NCI-H1436 (cell line): ENCODE measurements at places on chromosomes 4 and X.
A peak's percentile ranks its signal among the peaks of the same experiment; 100 is the strongest.

DNA sequence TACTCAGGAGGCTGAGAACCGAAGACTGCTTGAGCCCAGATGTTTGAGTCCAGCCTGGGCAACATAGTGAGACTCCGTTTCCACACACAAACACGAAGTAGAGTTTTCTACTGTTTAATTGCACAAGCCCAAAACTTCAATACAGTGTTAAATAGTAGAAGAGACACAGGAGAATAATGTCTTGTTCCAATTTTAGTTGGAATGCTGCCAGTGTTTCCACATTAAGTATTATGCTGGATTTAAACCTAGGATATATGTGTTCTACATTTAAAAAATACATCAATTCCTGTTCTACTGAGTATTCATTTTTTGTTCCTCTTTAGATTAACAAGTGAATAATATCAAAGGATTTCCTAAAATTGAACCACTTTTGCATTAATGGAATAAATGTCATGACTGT lies 91.3 kb downstream of the LCORL start:
- no peak for DNase-seq

- DNase-seq = no peak
Measured at GRCh38 chr4:128461291-128462102, 173.9 kb upstream of the PGRMC2 start.

- DNase-seq = no peak
Measured at GRCh38 chrX:3518870-3519269, 172.4 kb upstream of the MXRA5 start.

- DNase-seq = no peak
Measured at GRCh38 chr4:117224256-117224655, 138.9 kb upstream of the TRAM1L1 start.

GRCh38 chr4:187227907-187228704 lies 504.4 kb upstream of the FAT1 start:
- no peak for DNase-seq

- no peak for DNase-seq
Measured at GRCh38 chr4:86307432-86307831, 52.4 kb downstream of the MAPK10 start.

- DNase-seq = no peak
Measured at GRCh38 chrX:97835969-97836368, 952.3 kb downstream of the RPA4 start.

GRCh38 chrX:153526042-153526441 lies 8.6 kb downstream of the ATP2B3 start:
- no peak for DNase-seq

- no peak for DNase-seq
Measured at GRCh38 chr4:7323872-7324650, 110.7 kb downstream of the PSAPL1 start.

DNA sequence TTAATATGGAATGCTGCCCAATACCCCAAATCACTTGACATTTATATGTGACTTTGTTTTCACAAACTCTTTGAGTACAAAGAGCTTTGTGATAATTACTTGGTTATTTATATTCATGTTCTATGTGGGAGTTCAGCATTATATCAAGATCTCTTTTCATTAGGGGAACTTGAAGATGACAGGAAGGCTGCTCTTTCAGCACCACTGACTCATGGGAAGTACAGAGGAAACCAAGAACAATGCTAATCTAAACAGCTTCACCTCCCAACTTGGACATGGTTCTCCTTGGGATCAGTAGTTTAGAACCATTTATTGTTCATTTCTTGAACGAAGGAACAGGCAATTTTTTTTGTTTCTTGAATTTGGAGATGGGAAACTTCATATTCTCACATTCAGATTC lies 184.0 kb upstream of the AFF2 start:
- DNase-seq = no peak

GRCh38 chrX:13647709-13648212 lies 5.2 kb upstream of the TCEANC start:
- no peak for DNase-seq

DNA sequence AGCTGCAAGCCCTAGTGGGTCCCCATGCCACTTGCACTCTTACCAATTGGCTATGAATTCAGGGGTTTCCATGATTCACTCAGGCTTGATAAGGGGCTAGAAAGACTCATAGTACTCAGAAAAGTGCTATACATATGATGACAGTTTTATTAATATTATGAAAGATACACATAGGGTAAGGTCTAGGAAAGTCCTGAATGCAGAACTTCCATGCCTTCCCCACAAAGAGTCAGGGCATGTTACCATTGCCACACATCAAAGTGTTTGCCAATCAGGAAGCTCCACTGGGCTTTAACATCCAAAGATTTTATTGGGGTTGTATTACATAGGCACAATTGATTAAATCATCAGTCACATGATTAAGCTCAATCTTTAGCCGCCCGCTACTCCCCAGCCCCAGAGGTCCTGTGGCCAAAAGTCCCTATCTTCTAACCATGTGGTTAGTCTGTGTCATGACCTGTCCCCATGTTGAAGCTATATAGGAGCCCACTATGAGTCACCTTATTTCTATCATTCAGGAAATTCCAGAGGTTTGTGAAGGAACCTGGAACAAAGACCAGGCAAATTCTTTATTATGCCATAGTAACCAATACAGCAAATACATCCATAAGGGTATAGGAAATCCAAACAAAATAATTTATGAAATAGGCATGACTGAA lies 635.6 kb downstream of the STPG2 start:
- DNase-seq = no peak

- no peak for DNase-seq
Measured at GRCh38 chrX:1443496-1444075, 9.1 kb downstream of the ASMTL start.

- peak; percentile 21 for DNase-seq
Measured at GRCh38 chrX:70033348-70034051, 16.2 kb downstream of the AWAT2 start.

DNA sequence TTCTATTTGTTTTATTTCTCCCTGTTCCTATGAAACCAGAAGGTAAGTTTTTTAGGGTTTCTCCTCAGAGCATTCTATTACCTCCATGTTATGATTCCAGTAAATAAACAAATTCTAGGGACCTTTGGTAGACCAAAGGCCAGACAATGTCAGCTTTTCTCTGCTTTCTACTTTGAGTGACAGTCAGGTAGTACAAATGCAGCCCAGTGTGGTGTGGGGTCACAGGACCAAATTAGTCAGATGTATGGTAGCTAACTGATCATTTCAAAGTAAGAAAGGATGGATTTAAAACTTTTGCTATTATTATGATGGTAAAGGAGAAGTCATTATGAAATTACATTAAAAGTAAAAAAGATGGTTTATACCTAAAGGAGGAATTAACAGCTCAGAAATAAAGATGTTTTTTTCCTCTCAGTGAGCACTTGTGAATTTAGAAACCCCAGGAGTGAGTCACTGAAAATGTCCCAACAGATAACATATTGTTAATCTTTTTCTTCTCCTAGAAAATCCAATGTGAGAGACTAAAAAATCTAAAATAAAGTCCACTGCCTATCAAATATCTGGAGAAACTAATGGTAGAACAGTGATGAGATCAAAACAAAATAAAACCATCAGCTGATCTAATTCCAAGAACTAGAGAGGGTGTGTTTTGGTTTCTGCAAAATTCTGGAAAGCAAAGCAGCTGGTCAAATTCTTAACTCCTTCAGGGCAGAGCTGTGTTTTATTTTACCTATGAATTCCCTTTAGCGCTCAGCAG lies 16.6 kb upstream of the KLHL2 start:
- DNase-seq = no peak

DNA sequence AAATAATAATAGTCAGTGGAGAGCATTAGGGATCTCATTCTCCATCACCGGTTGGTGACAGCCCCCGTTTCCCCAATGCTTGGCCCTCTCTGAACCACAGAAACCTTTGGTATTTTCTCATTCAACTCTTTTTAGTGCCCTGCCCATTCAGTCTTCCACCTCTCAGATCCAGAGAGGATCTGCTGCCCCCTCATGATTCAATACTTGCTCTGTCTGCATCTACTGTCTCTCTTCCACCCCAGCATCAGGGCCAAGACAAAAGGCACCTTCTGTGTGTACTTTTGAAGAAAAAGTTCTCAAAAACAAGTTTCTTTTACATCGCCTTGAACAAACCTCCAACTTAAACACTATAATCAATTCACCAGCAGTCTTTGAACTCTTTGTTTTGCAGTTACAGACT lies 19.3 kb downstream of the CLTRN start:
- DNase-seq = no peak

GRCh38 chr4:89009761-89010369 lies 47.1 kb downstream of the FAM13A start:
- DNase-seq = no peak

GRCh38 chr4:4334798-4335520 lies 44.9 kb downstream of the ZBTB49 start:
- peak; percentile 19 for DNase-seq

GRCh38 chr4:124055896-124056295 lies 656.6 kb downstream of the ANKRD50 start:
- no peak for DNase-seq

DNA sequence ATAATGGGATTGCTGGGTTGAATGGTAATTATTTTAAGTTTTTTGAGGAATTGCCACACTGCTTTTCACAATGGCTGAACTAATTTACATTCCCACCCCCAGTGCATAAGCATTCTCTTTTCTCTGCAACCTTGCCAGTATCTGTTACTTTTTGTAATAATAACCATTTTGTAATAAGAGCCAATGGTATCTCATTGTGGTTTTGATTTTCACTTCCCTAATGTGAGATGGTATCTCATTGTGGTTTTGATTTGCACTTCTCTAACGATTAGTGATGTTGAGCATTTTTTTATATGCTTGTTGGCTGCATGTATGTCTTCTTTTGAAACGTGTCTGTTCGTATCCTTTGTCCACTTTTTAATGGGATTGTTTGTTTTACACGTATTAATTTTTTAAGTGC lies 213.1 kb upstream of the HDX start:
- DNase-seq = no peak

DNA sequence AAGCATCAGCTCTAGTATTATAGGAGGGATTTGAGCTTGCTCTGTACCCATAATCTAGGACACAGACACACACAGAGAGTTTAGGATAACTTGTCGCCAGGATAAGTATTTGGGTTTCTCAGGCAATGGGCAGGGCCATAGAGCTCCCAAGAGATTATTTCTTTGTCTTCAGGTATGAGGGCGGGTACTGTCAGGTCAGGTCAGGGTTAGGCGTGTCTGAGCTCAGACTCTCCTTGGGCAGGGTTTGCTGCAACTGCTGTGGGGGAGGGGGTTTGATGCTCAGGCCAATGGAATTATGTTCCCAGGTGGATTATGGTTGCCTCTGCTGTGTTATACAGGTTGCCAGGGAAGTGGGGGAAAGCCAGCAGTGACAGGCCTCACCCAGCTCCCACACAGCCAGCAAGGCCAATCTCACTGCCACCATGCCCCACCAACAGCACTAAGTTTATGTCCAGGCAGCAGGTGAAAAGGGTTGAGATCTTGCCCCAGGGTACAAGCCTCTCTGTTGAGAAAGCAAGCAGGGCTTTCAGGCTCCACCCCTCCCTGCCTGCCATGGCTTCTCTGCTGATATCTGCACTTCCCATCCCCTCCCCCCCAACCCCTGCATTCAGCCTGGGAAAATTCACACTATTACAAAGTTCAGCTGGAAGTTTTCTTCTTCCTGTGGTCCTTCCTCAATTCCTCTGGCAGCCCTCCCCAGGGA lies 101.3 kb downstream of the RRAGB start:
- no peak for DNase-seq

GRCh38 chr4:11729548-11729947 lies 300.9 kb upstream of the HS3ST1 start:
- no peak for DNase-seq

DNA sequence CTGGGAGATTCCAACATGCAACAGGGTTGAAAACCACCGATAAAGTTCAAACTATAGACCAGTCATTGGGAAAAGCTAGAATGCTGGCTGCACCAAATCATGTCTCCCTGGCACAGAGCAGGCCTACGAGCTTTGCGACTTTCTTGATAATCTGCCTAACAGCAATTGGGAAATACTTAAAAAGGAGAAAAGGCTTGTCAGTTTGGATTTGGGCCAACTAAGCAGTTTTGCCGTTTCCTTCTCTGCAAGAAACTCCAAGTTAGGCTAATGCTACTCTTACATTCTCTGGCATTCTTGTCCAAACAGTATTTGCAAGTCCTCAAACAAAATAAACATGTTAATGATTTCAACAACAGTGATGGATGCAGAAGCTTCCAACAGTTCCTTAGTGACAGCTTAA lies 87.9 kb downstream of the PDK3 start:
- DNase-seq = no peak

DNA sequence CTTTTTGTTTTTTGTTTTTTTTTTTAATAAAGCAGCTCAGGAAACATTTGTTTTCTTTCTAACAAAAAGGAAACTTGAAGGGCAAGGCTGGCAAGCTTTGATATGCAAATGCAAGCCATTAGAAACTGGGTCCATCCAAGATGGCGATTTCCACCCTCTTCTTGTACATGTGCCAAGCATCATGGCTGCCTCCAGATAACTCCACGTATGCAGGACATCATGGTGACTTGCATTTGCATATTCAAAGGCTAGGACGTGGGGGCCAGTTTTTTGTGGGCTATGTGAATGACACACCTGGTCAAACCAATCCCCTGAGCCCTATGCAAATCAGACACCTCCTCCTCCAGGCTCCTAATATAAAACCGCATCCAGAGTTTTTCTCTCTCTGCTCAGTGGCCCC lies 692.6 kb downstream of the FAM133A start:
- no peak for DNase-seq

DNA sequence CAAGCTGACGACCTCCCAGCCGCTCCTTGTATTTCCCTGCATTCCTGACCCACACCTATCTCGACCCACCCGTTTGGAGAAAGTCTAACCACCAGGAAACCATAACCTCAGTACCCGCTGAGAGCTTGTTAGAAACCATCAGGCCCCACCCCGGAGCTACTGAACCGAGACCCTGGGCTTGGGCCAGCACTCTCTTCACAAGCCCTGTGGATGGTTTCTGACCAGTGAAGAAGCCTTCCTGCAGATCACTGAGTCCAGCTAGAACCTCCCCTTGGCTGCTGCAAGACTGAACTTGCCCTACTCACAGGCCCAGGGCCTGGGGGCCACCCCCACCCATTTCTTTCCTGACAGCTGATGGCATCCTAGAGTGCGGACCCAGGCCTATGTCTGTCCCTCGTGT lies 26.6 kb upstream of the ZNF185 start:
- no peak for DNase-seq

- DNase-seq = no peak
Measured at GRCh38 chr4:61877893-61878292, 677.8 kb downstream of the ADGRL3 start.

GRCh38 chr4:127140306-127140705 lies 492.5 kb upstream of the INTU start:
- DNase-seq = no peak

GRCh38 chrX:57313583-57314215 lies 27.2 kb downstream of the FAAH2 start:
- no peak for DNase-seq

- DNase-seq = no peak
Measured at GRCh38 chr4:13912966-13913365, 285.4 kb upstream of the BOD1L1 start.

- DNase-seq = no peak
Measured at GRCh38 chr4:184375027-184375426, 99.3 kb downstream of the IRF2 start.
